ENCODE measurements at places on chromosomes 7 and 10.
A peak's percentile ranks its signal among the peaks of the same experiment; 100 is the strongest.

GRCh38 chr10:78559661-78560340, 509.0 kb upstream of the ZMIZ1 start:
- DNase-seq = no peak

DNA sequence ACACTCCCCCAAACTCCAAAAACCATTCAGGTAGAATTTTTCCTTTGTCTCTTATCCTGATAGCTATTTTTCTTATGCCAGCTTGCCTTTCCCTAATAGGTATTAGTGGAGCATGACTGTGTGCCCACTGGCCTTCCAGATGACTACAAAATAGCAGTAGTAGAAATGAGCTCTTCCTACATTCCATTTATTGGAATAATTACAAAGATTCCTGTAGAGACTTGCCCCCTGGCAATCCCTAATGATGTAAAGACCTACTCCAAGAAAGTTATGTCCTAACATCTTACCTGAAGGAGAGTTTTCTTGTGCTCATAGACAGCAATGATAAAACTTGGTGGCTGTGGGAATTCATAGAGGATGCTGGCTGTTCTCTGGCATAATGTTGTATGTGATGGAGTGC, 501.8 kb downstream of the GATA3 start:
- DNase-seq = no peak

- peak; percentile 63 for DNase-seq
Measured at GRCh38 chr7:107045195-107045960, 873 bp downstream of the PRKAR2B start.

DNA sequence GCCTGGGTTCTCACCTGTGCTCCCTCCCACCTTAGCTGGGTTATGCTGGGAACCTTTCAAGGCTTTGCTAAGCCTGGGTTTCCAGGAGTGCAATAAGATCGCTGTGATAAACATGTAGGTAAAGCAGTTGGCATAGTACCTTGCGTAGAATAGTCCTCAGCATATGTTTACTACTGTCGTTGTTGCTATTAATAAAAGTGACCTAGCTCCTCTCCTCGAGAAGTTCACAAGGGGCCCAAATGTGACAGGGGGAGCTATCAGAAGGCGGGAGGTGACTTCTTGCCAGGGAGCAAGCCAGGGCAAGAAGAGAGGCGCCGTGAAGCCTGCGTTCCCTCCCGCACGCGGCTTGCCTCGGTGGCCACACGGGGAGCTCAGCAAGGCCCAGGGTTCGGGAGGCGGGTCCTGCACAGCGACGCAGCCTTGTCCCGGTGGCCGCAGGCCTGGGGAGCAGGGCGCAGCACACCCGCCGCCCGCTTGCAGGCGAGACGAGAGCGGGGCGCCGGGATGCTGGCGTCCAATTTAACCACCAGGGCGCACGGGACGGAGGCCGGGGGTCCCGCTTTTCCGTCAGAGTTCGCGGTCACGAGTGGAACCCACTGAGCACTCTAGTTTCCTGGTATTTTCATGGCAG, 106.2 kb downstream of the SNX10 start:
- peak; percentile 74 for DNase-seq

DNA sequence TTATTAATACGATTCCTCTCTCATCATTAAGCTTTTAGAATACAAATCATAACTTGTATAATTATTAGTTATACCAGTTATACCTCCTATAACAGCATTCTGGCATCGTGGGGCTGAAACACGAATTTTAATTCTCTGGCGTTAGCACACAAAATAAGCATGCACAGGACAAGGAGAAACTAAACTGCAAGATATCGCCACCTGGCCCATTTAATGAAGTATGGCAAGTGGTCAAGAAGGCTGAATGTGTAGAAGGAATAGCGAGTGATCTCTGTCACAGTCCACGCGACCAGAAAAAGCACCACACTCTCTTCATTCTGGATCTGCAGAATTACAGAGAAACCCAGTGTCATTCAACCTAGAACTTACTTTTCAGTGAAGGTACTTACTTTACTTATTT, 18.1 kb downstream of the HACD1 start:
- no peak for DNase-seq

GRCh38 chr10:124285587-124286527, 132.9 kb downstream of the OAT start:
- DNase-seq = peak; percentile 31

DNA sequence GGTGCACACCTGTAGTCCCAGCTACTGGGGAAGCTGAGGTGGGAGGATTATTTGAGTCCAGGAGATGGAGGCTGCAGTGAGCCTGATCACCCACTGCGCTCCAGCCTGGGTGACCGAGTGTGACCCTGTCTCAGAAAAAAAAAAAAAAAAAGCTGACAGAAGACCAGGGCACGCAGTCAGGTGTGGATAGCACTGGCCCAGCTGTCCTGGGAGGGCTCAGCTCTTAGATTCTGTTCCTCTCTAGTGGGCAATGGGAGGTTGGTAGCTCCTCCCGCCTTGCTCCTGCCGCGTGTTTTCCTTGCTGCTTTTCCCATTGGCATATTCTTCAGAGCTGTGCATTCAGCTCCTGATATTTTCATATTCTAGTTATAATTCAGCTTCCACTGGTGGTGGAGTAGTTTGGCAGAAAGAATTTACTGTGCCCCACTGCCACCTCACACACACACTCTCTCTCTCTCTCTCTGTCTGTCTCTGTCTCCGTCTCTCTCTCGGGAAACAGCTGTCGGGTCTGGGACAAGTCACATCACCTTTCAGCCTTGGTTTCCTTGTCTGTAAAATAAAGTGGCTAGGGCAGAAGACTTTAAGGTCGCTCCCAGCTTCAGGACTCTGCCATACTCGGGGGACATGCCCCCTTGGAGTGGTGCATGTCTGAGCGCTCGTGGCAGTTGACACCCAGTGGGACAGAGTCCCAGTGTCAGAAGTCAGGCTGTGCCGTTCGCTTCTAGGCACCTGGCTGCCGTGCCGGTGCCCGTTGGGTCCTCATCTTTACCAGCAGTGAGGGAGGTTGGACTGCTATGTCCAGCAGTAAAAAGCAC, 25.9 kb upstream of the ANKRD2 start:
- no peak for DNase-seq

GRCh38 chr7:42053834-42054233, 183.2 kb downstream of the GLI3 start:
- DNase-seq = no peak

- no peak for DNase-seq
Measured at GRCh38 chr7:6015917-6016652, 7.0 kb downstream of the AIMP2 start.

GRCh38 chr7:30733691-30734090, 18.2 kb upstream of the INMT start:
- no peak for DNase-seq

DNA sequence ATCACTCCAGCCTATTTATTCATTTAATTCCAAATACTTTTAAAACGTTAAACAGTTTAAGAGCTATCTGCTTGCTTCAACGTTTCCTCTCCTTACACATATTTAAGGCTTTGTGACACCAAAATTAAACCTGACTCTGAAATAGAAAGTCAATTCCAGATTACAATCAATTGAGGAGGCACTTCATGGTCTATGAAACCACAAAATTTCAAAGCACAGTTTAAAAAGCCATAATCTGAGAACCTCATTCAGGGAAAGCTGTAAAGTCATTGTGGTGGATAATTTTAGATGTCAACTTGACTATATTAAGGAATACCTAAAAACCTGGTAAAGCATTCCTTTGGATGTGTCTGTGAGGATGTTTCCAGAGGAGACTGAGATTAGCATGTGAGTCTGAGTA, 6.2 kb downstream of the SNX13 start:
- no peak for DNase-seq

DNA sequence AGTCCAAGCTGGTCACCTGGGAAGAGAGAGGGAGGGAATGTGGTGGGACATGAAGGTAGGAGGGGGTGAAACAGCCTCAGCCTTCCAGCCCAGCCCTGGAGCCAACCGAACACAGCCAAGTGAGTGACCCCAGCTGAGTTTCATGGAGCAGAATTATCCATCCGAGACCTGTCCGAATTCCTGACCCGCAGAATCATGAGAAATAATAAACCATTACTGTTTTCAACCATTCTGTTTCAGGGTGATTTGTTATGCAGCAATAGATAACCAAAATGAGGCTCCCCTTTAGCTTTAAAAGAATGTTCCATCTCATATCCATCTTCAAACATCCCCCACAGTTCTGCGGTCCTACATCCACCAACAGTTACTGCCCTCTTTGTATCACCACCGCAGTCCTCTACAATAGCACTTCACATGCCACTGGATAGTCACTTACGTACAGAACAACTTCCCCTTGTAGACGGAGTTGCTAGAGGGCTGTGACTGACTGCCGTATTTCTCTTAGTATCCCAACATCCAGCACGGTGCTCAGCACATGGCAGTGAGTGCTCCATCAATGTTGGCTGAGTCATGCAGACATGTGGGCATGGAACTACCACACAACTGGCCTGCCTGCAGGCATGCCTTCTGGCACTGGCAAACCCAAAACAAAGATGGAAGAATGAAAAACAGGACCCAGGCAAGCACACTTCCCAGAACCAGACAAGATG, 18.5 kb downstream of the KIAA1549 start:
- no peak for DNase-seq

DNA sequence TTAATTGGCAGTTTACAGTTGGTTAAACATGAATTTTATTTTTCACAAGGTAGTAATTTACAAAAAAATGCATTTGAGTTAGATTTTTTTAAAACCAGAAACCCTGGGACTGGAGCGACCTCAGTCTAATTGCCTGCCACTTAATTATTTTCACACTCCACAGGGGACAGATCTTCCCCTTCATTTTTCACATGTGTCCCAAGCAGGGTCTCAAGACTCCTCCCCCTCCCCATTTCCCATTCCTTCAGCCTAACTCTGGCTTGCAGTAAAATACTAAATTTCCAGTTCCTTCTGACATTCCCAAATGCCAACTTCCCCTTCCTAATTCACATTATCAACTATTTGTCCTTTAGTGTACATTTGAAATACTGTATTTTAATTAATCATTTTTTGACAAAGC, 948 bp downstream of the ZNF138 start:
- no peak for DNase-seq

GRCh38 chr10:4303045-4303444, 518.0 kb upstream of the KLF6 start:
- DNase-seq = no peak

DNA sequence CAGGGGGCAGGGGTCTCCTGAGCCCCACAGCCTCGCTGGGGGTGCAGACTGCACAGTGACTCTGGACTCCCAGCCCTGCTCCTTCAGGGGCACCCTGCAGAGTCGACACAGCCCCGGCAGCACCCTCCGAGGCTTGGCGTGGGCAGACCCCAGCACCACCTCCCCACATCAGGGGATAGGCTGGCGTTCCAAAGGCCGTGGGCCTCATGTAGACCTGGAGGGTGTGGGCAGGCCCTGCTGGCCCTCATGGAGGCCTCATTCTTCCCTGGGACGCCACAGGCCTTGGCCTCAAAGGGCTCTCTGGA, 265.9 kb downstream of the ELFN1 start:
- DNase-seq = no peak

- no peak for DNase-seq
Measured at GRCh38 chr10:31030260-31030659, 1.4 kb downstream of the ZNF438 start.

DNA sequence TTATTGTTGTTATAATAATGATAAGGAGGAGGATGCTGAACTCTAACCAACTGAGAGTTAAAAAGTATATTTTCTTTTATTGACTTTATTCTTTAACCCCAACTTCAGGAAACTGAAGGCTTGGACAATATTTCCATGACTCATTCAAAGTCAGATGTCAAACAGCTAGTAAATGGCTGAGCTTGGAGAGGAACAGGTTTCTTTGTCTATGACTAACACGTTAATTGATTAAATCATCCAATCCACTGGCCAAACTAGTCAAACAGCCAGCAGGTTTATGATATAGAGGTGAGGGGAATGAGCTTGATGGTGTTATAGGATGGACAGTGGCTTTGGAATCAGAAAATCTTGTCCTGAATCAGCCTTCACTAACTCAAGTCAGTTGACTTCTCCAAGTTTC, 119.1 kb upstream of the WDR11 start:
- no peak for DNase-seq

GRCh38 chr7:55018361-55019190, at the start of gene EGFR:
TSS of gene EGFR (plus strand) at chr7:55019017. CDS start at chr7:55019278, 261 bp downstream.
- DNase-seq = peak; percentile 89

- no peak for DNase-seq
Measured at GRCh38 chr7:55365205-55365674, at the start of gene LANCL2. TSS of gene LANCL2 (plus strand) at chr7:55365337. CDS start at chr7:55366026, 689 bp downstream.

DNA sequence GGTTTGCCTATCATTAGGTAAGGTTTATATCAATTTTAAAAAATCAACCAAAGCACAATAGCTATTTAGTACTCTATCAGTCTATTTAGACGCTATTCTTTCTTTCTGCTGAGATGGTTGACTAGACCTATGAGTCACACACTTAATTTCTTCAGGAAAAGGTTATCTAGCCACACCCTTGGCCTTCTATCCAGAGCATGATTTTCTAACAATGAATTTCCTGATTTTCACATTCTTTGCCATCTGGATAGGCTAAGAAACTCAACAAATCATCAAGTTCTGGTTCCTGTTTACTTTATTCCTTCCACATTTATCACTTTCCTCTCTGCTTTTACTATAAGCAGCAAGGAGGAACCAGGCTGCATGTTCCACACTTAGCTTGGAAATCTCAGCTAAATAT, 8.1 kb downstream of the PRPS1L1 start:
- DNase-seq = no peak

GRCh38 chr10:28954211-28954610, 276.9 kb downstream of the BAMBI start:
- DNase-seq = no peak

DNA sequence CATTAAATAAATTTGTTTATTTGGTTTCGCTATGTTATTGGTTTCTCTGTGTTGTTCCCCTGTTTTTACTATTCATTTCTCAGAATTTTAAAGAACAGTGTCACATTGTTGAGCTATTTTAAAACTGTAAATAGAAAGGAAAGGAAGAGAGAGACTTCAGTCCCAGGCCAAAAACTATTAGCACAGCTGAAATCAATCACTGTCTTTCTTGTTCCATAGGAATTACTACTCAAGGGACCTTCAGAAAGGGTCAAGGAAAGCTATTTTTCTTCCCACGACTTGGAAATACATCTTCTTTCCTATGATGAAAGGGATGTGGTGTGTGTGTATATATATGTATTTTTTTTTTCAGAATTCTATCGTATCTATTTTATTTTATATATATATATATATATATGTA, 29.0 kb upstream of the GNAT3 start:
- no peak for DNase-seq

DNA sequence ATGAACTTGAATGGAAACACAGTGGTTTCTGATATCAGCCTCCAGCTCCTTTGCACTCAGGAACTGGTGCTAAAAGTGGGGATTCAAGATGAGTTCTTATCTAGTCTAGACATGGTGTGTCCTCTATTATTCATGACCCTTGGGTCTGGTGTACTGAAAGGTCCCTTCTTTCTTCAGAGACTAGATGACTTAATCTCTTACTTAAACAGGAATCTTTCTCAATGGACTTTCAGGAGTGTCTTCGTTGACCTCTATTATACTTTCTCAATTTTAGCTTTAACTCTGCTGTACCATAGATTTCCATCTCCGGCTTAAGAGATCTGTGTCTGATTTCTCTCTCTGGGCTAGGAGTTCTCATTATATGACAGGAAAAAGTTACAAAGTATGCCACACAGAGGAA, 83.5 kb upstream of the INHBA start:
- DNase-seq = no peak

GRCh38 chr10:24974976-24975375, 22.6 kb upstream of the PRTFDC1 start:
- no peak for DNase-seq
